ENCODE measurements at places on chromosomes 3 and 15.

- DNase-seq: no peak
Observed at GRCh38 chr3:157271283-157271882, 111.4 kb upstream of the CCNL1 start.

DNA sequence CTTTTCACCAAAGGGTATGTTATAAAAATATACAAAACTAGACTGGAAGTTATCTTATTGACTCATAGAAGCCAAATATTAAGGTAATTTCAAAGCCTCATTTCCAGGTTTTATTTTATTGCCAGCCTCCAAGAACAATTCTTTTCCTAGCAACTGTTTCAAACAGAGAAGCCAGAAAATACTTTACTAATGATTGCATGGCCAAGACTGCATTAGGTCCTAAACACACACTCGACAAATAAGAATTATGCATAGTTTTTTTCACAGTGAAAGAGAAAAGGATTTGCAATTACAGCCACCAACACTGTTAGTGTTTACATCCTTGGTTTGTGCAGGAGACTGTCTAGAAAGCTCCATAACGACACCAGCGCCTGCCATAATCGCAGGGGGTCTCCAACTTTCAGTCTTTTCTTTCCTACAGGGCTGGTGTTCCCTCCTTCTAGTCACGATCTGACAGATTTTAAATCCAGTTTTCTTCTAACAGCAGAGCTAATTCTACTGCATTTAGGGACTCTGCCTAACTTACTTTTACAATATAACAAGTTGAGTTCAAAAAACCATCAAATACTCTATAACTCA, 58.1 kb downstream of the CLASP2 start:
- DNase-seq: no peak

DNA sequence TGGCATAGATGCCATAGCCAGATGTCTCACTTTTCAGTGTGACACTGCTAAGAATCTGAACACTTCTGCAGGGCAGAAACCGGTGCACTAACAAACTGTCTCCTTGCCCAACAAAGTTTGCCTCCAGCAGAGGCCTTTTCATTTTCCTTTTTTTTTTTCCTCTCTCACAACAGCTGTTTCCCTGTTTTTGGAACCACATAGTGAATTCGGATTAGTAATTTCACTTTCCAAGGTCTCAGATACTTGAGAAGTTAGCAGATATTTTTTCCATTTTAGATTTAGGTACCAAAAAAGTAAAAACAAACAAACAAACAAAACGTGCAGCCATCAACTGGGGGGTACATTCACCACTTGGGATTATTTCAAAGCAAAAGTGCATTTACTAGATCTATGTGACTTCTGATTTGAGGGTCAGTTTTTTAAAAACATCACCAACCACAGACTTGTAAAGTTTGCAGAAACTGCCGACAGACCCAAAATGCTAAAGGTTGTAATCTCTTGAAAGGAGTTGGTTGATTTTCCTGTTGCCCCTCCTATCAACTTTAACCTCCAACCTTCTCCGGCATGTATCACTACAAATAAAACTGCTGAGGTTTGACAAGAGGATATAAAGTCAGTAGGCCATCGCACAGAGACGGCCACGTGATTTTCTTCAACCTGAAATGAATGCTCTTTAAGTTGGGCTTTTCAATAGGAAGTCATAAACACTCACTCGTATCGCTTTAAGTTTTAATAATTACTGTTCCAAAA, 169.1 kb downstream of the CDIN1 start:
- DNase-seq: no peak

DNA sequence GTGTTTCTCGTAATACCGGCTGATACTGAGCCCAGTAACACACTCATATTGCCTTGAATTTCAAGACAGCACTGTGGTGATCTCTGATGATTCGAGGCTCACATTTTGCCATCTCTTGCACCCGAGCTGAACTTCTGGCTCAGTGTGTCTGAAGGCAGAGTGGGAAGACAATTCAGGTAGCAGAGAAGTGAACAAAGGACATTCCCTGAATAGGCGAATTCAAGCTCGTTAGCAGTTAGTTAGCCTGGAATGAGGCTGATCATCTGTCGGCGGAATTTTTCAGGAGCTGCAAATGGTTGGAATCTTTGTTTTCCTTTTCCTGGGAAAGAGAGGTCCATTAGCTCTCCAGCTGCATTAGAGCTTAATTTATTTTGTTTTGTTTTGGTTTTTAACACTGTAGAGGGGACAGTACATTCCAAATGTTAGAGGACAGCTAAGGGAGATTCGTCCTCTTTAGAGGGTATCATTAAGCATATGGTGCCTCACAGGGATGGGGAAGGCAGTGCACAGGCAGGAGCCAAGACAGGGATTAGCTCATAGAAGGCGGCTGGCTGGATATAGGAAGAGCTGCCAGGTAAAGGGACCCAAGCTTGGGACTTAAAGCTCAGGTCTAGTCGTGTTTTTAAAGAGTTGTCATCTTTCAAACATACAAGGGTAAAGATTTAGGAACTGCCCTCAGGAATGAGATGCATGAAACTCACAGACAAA, 119.7 kb upstream of the DLG1 start:
- no peak for DNase-seq

GRCh38 chr3:162367429-162368260, 871.0 kb downstream of the OTOL1 start:
- DNase-seq: no peak

- DNase-seq: no peak
Observed at GRCh38 chr15:90225504-90226234, 8.1 kb downstream of the CIB1 start.

GRCh38 chr15:94259121-94259751, 27.9 kb downstream of the MCTP2 start:
- peak; percentile 28 for DNase-seq

DNA sequence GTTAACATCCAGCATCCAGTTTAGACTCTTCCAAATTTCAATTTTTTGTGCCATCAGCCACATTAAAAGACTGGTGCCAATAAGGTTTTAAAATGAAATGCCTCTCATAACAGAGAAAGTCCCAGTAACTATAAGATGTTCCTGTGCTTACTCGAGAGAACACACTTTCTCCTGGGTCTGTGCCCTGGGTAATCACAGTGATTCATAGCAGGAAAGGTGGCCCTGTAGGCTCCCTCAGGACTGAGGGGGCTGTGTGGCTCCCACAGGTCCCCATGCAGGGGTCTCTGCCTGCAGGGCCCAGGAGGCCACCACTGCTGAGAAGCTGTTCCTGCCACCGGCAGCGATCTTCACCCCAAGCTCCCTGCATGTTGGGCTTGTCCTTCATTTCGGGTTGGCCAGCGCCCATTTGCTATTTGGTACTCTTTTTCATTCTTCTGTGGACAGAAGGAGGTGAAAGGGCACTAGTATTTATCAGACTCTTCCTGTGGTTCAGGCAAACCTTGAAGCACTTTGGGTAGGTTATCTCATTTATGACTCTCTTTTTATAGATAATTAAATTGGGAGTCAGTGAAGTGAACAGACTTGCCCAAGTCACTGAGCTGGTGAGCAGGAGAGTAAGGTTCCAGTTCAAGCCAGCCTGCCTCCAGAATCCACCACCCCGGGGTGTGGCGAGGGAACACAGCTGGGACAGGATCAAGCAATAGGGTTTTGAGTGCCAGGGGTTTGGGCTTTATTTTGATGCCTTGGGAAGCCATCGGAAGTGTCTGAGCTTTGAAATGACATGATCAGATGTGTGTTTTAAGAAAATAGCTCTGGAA, 44.2 kb upstream of the PLXNA1 start:
- no peak for DNase-seq

GRCh38 chr15:55820043-55820442, 77.1 kb upstream of the PRTG start:
- no peak for DNase-seq

DNA sequence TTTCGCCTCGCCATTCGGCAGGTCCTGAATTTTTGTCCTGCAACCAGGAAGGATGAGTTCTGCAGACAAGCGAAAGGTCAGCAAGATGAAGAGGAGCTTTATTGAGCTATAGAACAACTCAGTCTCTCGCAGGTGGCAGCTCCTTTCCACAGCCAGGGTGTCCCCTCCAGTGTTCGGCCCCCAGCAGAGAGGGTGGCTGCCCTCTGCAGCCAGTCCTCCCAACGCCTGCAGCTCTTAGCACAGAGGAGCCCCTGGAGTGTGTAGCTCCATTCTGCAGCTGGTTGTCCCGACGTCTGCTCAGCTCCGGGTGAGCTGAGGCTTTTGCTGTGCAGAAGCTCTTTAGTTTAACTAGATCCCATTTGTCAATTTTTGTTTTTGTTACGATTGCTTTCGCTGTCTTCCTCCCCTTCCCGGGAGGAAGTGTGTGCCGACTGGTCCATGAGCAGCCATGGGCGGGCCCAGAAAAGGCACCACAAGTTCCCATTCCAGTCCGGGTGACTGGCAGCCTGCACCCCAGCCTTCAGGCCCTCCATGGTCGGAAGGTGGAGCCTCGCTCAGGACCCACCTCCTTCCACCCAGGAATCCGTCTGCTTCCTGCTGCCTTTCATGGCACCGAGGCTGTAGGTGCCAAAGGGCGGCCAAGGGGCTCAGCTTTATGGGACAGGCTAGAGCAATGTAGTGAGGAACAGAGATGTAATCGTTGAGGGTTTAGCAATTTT, 497.8 kb upstream of the CNTN4 start:
- no peak for DNase-seq

DNA sequence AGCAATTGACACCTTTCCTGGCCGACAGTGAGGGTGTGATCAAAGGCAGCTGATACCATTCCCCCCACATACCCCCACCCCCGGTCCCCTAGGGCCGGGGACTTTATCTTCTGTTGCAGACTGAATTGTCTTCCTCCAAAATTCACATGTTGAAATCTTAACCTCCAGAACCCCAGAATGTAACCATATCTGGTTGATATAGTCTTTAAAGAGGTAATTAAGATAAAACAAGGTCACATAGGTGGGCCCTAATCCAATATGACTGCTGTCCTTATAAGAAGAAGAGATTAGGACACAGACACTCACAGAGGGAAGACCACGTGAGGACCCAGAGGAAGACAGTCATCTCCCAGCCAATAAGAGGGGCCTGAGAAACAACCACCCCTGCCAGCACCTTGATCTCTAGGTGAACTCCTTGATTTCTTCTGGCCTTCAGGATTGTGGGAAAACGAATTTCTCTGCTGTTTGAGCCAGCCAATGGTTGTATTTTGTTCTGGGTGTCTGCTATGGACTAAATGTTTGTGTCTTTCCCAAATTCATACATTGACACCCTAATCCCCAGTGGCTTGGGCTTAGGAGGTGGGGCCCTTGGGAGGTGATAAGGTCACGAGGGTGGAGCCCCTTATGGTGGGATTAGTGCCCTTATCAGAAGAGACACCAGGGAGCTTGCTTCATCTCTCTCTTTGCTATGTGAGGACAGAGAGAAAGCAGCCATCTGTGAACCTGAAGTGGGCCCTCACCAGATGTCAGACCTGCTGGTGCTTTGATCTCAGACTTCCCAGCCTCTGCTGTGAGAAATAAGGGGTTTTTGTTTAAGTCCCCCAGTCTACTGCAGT, 144.0 kb downstream of the CHSY1 start:
- no peak for DNase-seq

DNA sequence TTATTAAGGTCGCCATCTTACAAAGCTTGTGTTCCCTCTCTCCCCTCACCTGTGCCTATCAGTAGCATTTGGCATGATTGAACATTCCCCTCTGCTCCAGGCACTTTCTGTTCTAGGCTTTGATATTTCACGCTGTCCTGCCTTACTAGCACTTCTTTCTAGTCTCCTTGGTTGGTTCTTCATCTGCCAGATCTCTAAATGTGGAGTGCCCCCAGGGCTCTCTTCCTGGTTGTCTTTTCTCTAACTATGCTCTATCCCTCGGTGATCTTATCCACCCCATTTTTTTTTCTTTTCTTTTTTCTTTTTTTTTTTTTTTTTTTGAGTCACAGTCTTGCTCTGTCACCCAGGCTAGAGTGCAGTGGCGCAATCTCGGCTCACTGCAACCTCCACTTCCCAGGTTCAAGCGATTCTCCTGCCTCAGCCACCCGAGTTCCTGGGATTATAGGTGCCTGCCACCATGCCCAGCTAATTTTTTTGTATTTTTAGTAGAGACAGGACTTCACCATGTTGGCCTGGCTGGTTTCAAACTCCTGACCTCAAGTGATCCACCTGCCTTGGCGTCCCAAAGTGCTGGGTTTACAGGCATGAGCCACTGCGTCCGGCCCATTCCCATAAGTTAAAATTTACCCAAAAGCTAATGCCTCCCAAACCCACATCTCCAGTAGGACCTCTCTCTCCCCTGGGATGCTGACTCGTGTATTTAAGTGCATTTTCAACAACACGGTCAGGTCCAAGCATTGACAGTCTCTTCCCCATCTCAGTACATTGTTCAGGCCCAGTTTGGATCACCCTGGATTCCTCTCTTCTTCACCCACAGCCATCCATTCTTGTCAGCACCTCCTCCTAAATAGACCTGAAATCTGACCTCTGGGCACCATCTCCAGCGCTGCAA, 5.2 kb downstream of the NUSAP1 start:
- no peak for DNase-seq

DNA sequence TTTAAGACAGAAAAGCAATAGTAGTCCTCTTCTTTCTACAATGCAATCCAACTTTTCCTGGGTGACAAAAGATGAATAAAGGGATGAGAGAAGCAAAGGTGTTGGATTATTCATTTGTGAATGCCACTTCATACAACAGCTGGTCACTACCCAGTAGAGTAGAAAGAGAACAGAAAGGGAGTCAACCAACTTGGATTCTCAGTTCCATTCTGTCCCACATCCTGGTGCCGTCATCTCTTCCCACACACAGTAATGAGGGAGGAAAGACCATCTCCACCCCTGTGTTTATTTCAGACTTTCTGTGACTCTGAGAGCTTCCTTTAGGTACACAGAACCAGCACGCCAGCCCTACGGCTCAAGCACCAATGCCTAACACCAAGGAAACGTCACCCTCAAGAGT, 71.0 kb downstream of the FOXP1 start:
- no peak for DNase-seq

- no peak for DNase-seq
Observed at GRCh38 chr15:92898988-92899582, 1.0 kb upstream of the CHD2 start.

DNA sequence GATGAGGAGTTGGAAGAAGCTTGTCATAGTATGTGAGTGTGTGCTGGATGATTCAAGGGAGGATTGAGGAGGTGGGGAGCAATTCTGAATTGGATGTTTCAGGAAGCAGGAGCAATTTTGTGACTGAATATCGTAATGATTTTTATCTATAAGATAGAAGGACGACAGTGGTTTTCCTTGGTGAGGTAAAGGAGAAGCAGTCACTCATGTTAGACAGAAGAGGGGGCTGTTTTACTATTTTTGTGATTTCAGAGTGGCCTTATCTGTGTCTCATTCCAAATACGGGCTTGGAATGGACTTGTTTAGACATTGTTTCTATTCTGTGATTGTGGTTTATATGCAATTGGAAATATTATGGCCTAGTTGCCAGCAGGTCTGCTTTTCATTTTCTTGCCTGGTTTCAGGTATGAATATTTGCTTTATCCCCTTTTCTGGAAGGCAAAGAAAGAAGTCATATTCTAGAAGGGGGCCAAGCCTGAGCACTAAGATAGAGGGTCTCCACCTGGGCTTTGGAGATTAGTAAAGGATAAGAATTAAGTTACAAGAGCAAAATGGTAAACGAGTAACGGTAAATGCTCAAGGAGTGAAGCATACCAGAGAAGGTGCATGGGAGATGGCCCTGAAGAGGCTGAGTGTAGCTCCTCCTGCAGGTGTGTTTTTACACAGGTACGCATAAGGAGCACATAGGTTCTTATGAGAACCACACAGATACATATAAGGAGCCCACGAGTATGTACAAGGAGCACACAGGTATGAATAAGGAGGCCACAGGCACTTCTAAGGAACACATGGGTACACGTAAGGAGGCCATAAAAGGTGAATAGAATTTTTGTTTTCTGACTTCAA, 124.6 kb upstream of the KCNAB1 start:
- peak; percentile 19 for DNase-seq
